ENCODE measurements at places on chromosomes 2 and 18.

DNA sequence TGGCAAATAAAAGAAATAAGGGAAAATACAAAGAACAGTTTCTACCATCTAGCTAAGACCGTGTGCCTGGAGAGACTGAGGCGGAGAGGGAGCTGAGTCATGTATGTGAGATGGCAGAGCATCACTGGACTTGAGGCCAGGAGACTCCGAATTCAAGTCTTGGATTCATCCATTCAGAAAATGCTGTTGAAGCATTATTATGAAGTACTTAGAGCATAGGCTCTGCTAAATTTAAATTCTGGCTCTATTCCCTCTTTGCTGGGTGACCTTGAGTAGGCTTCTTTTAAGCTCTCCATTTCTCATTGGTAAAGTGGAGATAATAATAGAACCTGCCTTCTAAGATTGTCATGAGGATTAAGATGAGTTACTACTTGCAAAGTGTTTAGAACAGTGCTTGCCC, 34.7 kb downstream of the NPHP1 start:
- DNase-seq = no peak

DNA sequence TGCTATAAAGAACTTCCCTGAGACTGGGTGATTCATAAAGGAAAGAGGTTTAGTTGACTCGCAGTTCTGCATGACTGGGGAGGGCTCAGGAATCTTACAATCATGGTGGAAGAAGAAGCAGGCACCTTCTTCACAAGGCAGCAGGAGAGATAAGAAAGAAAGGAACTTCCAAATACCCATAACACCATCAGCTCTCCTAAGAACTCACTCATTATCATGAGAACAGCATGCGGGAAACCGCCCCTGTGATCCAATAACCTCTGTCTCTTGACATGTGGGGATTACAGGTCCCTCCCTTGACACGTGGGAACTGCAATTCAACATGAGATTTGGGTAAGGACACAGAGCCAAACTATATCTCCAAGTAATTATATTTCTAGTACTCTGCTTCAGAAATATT, 163.8 kb upstream of the CDH20 start:
- DNase-seq = no peak

- peak; percentile 31 for DNase-seq
Observed at GRCh38 chr2:157898591-157898996, 22.5 kb upstream of the ACVR1 start.

DNA sequence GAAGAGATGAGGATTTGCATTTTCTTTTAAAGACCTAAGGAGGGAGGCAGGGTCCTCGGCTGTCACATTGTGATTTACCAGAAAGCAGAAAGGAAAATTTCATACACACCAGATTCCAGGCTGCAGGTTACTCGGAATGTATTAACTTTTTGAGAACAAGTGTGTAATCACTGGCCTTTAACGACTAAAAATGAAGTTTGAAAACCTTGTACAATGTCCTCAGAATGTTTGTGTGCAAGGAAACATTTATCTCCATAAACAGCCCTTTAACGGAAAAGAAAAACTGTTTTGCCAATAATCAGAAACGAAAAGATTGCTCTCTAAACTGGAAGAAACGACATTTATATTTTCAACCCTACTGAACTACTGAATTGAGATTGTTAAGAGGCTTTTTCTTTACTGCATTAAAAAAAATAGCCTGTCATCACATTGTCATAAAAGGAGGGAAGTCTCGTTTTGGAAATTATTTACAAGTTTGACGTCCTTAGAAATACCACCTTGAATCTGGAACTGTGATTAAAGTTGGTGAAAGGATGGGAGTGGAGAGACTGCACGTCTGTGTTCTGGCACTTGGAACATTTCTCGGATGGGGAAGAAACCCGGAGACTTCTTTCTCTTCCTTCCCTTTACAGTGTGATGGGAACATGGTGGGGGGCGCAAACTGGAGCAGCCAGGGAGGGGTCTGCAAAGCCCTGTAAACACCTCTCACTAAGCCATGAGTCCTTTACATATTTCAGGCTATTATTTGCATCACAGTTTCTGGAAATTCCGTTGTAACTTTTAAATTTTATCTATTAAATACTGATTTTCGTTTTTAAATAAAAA, 134.1 kb upstream of the SIX3 start:
- no peak for DNase-seq

DNA sequence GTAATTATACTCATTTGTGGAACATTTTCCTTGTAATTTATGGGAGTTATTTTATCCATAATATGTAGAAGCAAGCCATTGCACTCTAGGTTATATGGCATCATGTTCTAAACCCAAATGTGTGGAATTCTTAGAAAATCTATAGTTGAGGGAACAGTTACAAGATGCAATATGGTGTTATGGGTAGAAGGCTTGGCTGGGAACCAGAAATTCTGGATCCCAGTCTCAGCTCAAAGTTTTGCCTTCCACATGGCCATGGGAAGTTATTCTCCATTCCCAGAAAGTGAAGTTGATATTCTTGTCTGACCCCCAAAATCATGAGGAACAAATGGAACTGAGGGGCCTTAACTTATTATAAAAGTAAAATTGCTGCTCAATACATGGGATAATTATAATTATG, 38.0 kb downstream of the KIF5C start:
- DNase-seq = no peak

DNA sequence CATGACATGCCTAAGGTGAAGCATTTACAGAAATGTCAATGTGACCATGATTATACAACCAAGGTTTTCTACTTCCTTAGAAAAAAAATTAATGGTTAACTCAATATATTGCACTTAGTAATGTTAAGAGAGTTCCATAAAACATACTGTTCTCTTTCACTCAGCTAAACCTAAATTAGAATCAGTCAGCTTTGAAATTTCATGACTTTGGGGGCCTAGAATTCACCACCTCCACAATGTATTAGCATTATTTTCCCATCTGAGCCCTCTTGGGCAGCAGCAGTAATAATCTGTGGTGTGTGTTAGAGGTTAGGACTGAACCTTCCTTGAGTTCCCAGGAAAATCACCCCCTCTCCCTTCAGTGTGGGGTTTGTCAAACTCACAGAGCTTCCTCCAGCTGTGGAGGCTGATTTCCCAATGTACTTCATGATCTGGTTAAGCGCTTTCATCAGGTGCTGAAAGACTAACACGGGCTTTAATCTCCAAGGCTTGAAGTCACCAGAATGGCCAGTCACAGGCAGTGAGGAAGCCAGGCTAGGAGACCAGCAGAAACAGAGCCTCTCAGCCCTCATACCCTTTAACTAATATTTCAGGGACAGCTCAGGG, 7.1 kb upstream of the UPP2 start:
- no peak for DNase-seq

GRCh38 chr2:33062665-33063250, 116.0 kb downstream of the LTBP1 start:
- no peak for DNase-seq

GRCh38 chr2:227684258-227684657, 17.7 kb downstream of the SCYGR5 start:
- no peak for DNase-seq

- no peak for DNase-seq
Observed at GRCh38 chr18:6994771-6995430, 122.7 kb downstream of the LAMA1 start.

DNA sequence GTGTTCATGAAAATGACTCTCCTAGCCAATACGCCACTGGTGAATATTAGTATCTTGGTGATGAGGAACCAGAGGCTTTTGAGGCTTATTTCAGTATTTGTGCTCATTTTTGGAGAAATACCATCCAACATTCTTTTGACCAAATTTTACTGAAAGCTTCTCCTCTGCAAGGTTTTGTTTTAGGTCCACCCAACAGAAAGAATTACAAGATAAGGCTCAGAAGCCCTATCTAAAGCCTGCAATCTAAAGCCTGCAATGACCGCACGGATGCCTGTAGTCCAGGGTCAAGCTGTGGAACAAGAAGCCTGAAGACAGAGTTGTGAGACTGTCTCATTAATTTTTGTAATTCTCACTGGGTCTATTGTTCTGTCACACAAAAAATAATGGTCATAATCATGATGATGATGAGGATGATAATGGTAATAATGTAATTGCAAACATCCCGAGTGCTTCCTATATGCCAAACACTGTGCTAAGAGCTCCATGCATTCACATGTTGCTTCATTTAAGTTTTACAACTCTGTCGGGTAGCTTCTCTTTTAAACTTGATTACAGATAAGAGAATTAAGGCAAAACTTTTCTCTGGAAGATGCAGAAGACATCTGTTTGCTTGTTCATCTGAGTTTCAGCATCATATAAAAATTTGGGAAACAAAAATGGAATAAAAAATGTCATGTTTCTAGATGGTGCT, 33.2 kb upstream of the NCOA1 start:
- no peak for DNase-seq

GRCh38 chr18:57859314-57859713, 56.2 kb upstream of the ATP8B1 start:
- no peak for DNase-seq

- DNase-seq = no peak
Observed at GRCh38 chr18:3450799-3451182, 819 bp downstream of the TGIF1 start.

- DNase-seq = no peak
Observed at GRCh38 chr2:168510125-168510756, 54.2 kb downstream of the CERS6 start.

GRCh38 chr2:17620280-17620679, 79.8 kb downstream of the VSNL1 start:
- no peak for DNase-seq

- no peak for DNase-seq
Observed at GRCh38 chr18:36249392-36249791, 48.1 kb upstream of the FHOD3 start.

- DNase-seq = no peak
Observed at GRCh38 chr2:191598296-191598695, 79.6 kb upstream of the NABP1 start.

GRCh38 chr2:241598061-241598460, 38.9 kb downstream of the THAP4 start:
- no peak for DNase-seq

GRCh38 chr18:12394428-12394827, 13.3 kb upstream of the PRELID3A start:
- no peak for DNase-seq

DNA sequence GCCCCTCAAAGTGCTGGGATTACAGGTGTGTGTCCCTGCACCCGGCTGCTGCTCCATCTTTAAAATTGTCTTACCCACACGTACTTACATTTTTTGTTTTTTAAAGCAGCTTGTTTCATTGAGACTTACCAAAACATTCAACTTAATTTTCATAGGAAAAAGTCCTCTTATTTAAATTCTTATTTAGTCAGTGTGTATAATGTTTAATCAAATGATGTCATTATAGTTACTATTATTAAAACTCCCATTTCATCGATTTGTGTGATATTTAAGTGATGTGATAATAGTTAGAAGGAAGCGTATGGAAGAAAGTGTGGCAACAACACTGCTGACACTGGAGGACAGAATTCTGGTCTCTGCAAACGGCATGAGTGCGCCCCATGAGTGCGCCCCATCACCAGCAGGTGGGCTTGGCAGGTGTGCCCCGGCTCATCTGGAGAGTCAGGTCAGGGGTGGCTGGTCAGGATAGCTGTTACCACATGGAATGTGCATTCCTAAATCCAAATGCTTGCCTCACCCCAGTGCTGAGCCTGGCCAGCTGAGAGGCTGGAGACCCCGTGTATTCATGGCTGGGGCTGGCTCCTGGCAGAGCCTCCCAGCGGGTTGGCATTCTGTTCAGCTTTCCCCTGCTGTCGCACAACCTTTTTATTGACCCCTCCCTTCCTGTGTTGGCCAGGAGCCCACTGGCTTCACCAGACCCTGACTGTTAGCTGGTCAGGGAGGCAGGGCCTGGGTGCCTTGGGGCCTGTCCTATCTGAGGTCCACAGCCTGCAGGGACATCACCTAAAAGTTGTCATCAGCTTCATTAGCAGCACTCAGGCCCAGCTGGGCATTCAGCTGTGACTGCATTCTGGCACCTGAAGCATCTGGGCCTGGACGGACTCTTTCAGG, 79.7 kb downstream of the AGAP1 start:
- DNase-seq = no peak

Measured in central memory CD4-positive, alpha-beta T cell (primary cell).